ENCODE measurements at places on chromosomes 6 and 20.

GRCh38 chr6:92364948-92365541, 1054.3 kb downstream of the EPHA7 start:
- no peak for DNase-seq

- no peak for DNase-seq
These were observed 193.7 kb upstream of the KHDRBS2 start for GRCh38 chr6:62479697-62480220.

- DNase-seq, result no peak
These were observed 30.1 kb upstream of the SCAF8 start for GRCh38 chr6:154703124-154703523.

DNA sequence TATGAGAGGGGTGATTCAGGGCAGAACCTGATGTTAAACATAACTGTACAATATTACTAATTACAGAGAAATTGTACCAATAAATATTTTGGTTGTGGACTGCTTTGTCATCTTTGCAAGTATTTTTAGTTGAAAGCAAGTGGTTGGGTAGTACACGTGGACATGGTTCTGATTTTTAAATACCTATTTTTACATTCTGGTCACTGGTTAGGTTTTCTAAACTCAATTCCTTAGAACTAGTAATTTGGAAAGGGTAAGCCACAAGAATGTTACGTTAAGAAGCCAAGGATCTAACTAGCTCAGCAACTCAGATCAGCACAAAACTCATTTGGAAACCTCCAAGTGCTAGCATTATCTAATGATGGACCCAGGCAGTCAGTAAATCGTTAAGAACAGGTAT, 2.7 kb downstream of the EPB41L2 start:
- DNase-seq, result no peak

- no peak for DNase-seq
These were observed 103.5 kb downstream of the ATXN1 start for GRCh38 chr6:16657768-16658167.

DNA sequence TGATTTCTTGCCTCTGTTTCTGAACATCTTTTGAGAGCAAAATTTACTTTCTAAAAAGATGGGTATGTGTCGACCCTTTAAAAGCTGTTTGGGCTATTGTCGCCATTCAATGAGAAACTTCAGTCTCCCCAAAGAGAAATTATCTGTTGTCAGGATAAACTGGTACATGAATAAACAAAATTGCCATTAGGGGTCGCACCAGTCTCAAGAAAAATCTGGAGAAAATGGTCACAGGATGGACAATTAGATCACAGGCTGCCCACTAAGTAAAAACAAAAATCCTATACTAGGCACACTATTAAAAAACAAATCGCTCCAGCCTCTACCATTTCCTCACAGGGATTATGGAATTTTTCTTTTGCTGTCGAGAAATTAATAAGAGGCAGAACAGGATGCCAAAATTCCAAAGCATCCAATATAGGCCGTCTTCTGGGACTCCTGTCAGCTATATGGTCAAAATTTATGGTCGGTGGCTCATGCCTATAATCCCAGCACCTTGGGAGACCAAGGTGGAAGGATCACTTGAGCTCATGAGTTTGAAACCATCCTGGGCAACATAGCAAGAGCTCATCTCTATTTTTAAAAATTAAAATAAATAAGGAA, 5.5 kb upstream of the HLA-E start:
- DNase-seq, result peak; percentile 60

DNA sequence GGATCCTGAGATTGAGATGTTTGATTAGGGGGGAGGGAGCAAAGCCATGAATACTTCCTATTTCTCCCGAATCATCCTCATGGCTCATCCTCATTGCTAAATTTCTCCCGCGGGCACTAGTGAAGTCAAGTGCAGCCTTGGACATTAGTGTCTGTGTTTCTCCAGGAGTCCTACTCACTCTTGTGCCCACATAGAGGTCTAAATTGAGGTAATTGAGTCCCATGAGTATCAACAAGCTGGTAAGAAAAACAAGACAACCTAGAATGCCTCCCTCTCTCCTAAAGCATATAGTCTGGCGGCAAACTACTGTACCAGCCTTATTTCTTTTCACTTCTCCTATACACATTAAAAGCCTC, 420 bp downstream of the CENPQ start:
- DNase-seq, result no peak

DNA sequence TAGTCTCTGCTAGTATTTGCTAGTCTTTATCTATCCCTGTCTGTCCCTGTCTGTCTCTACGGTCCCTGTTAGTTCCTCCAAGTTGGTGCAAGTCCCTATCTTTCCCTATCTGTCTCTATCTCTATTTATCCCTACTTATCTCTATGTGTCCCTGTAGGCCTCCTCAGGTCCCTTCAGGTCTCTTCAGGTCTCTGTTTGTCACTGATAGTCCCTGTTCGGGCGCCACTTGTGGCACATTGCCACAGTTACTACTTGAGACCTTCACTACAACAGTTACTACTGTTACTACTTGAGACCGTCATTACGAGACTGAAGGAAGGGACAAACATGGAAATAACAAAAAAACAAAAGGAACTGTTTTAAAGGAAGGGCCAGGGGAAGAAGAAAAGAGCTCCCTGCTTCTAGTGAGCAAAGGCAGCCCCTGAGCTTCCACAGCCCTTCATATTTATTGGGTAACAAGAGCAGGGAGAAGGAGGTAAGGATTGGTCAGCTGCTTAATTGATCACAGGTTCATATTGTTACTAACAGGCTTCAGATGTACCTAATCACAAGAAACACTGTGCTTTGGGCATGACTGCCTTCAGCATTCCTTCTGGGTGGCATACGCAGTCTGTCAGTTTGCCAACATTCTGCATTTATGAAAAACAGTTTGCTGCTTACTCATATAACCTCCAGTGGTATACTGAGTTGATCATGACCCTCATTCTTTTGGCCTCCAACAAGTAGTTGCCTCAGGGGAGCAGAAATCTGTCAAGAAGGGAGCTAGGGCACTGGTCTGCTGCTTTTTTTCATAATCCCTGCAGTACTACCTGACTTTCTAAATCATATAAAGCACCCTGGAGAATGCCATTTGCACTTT, 8.4 kb downstream of the EPB41L2 start:
- no peak for DNase-seq

DNA sequence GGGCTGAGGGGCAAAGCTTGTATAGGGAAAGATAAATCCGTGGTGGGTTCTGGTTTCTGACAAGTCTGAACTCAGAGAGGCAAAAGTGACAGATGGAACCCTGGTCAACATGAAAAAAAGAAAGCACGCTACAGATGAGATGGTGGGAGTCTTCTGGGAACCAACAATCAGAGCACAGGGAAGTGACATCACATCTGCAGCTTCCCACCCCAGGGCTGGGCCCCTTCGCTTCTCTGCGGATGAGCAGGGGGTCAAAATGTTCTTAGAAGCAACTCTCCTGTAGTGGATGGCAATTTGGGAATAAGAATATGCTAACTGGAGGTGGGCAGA, 129.2 kb upstream of the AKAP12 start:
- peak; percentile 25 for DNase-seq

DNA sequence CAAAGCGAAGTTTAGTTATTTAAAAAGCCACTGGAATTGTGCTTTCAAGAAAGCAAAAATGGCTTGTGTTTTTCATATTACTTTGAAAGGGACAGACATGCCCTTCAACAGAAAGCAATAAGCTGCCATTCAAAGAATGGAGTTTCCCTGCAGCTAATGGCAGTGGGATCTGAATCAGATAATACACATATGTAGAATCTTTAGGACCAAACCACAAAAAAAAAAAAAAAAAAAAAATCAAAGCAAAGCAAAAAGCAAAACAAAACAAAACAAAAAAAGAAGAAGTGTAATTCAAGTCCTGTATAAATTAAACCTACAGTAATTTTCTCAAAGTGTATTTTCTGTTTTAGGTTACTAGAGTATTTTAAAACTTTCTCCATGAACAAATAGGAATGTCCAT, 63.6 kb upstream of the ZNF217 start:
- DNase-seq, result no peak

- DNase-seq, result no peak
These were observed 174.9 kb downstream of the ANKRD60 start for GRCh38 chr20:58053391-58054055.

GRCh38 chr6:45675634-45676033, 297.9 kb upstream of the SUPT3H start:
- no peak for DNase-seq

All from NCI-H524 (cell line).